Activated T-cell treated with anti-CD3 and anti-CD28 coated beads, Interleukin-2, amount 50 U/mL, for 1 hour (primary cell): ENCODE measurements at places on chromosomes 12 and 14.

GRCh38 chr12:11673666-11674461, 24.4 kb downstream of the ETV6 start:
- DNase-seq: no peak

DNA sequence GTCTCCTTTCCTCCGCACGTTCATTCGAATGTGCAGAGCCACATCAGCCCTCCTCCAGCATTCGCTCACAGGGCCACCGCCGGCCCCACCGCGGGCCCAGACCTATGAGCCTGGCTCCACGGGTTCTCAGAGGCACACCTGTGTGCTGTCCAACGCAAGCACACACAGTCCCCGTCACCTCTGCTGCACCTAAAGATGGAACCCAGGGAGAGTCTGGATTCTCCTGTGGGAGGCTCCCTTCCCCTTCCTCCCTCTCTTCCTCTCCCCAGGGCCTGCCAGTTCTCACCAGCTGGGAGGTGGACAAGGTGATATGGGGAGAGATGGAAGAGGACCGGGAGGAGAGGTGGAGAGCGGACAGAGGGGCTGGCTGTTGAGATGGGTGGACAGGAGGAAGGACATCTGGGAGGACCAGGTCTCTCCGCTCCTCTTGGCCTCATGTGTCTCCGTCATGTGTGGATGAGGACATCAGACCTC, 4.9 kb upstream of the AQP6 start:
- DNase-seq: no peak

- DNase-seq: no peak
Observed at GRCh38 chr12:123070267-123071081, 80.4 kb downstream of the PITPNM2 start.

- DNase-seq: no peak
Observed at GRCh38 chr14:50447461-50447860, 50.8 kb upstream of the CDKL1 start.
